ENCODE measurements at places on chromosomes 16 and 17.

DNA sequence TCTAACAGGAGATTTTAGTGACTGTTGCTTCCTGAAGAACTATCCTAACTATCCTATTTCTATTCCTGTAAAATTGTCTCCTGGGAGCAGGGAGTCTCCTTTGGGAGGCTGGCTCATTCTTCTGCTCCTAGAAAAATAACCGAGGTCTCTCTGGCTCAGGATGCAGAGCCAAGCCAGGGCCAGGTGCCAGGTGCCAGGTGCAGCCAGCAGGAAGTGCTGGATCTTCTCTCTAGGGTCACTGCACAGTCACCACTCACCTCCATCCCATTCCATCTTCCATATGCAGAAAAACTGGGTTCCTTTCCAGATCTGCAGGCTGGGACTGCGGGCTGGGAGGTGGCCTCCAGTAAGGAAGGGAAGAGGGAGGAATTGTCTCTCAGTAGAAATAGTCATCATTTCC is 3.8 kb upstream of the TMC7 start:
- DNase-seq: no peak

- no peak for DNase-seq
Measured at GRCh38 chr16:73878611-73879010, 418.0 kb upstream of the PSMD7 start.

DNA sequence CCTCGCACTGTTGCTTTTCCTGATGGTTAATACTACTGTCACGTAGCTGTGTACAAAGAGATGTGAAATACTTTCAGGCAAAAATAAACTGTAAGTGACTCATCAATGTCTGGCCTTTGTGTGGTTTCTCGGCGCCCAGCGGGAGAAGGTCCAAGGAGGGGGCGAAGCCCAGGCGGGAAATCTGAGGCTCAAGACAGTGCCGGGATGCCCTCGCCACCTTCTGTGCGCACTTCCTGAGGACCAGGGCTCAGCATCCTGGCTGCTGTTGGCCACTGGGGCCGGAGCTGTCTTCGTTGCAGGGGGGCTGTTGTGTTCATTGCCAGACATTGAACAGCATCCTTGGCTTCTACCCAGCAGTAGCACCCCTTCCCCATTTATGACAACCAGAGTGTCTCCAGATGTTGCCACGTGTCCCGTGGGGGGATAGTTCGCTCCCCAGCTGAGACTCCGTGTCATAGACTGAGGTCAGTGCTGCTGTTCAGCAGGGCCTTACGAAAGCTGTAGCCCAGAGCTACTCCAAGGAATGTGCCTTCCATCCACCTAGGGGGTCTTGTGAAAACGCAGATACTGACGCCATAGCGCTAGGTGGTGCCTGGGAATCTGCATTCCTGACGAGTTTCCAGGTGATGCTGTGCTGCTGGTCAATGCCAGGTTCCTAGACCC is 67.3 kb upstream of the PLCG2 start:
- no peak for DNase-seq

DNA sequence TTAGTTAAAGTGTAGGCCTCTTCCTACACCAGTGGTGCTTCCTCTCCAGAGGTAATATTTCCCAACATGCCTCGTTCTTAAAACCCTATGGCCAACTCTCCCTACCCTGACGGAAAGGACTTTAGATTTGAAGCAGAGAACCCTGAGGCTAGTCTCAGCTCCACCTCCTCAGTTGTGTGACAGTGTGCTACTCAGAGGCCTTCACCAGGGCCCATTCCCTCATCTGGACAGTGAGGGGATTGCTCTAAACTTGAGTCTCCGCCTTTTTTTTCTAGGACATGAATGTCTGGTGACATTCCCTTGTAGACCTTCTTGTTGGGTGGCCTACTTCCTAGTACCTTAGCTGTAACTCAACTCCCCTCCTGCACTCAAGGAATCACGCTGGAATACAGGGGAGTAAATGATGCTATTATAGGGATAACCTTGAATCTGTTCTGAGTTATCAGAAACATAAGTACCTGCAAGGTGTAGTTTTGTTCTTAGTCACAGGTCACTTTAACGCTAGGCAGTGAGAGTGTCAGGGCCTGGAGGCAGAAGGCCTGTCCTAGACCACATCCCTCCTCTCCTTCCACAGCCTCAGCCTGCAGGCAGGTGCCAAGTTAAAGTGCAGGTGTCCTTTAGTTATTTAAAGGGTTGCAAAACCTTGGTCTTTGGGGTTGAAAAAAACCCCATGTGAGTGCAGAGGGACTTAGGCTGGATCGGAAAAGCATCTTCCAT is 26.9 kb downstream of the LDHD start:
- DNase-seq: no peak

DNA sequence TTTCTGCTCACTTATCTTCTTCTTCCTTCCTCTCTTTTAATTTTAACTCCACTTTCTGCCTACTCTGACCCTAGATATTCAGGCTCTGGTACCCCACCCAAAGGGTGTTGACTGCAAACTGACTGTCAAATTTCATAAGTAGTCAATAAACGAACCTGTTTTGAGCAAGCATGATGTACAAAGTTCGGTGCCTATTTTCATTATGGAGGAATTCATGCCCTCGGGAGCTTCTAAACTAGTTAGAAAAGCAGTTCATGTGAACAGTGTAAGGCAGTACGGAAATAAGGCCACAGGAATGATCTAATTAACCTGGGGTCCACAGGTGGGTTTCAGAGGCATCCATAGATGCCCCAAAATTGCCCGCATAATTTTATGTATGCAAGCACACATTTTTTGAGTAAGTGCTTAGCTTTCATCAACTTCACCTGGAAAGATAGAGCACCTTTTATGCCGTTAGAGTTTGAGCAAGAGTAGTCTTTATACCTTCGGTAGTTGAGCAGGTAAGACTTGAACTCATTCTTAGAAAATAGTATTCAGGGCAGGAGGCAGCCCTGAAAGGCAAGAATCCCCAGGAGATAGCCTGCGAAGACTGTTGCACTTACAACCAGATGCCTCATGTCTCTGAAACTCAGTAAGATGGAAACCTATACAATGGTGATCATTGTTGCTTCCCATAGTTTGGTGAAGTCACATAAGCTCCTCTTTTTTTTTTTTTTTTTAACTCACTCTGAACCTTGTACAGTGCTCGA is 36.6 kb upstream of the TBX2 start:
- DNase-seq: no peak

DNA sequence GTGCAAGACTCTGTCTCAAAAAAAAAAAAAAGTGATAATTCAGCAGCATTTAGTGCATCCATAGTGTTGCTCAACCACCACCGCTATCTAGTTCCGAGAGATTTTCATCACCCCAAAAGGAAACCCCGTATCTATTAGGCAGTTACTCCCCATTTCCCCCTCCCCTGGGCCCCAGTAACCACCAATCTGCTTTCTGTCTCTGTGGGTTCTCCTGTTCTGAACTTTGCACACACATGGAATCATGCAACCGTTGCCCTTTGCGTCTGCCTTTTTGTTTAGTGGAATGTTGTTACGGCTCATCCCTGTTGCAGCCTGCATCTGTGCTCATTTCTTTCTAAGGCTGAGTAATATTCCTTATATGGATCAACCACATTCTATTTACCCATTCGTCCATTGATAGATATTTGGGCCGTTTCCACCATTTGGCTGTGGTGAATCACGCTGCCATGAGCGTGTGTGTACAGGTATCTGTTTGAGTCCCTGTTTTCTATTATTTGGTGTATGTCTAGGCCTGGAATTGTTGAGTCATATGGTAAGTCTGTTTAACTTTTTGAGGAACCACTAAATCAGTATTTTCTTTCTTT is 8.7 kb upstream of the SYNGR2 start:
- DNase-seq: peak; percentile 54

GRCh38 chr17:55410722-55411462 is 10.7 kb downstream of the MMD start:
- no peak for DNase-seq

DNA sequence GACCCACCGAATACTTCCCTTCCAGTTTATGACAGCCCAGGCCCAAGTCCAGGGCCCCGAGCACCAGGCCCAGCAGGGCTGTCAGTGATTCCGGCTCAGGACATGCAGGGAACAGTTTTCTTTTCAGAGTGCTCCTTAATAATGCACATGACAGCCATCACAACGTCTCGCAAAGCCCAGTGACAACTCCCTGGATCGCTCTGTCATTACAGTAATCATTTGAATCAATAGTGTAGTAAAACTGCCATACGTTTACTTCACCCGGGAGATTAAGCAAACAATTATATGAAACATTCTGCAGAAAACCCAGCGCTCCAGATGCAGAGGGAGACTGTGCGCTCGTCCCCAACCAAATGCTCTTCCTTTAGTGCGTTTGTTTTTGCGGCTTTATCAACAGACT is 162.6 kb upstream of the CDH13 start:
- no peak for DNase-seq

- DNase-seq: no peak
Measured at GRCh38 chr17:48550502-48551213, 5.7 kb upstream of the HOXB2 start.

GRCh38 chr16:46839986-46840443 is 9.0 kb upstream of the C16orf87 start:
- DNase-seq: no peak

DNA sequence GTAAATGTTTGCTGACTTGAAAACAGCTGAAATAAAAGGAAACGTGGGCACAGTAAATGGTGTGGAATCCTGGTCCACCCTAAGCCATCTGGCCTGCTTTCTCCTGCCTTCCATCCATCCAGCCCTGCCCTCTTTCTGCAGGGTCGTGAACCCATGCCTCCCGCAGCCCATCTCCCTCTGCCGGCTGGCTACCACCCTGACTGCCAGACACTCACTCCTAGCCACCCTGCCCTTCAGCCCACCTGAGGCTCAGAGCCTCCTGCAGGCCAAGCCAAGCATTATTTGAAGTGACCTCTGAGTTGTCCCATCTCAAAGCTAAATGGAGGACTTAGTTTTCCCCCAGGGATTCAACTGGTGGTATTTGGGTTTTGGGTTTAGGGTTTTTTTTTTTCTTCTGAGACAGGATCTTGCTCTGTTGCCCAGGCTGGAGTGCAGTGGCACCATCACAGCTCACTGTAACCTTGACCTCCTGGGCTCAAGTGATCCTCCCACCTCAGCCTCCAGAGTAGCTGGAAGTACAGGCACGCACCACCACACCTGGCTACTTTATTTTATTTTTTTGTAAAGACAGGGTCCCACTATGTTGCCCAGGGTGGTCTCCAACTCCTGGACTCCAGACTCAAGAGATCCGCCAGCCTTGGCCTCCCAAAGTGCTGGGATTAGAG is 8.4 kb downstream of the ZDHHC1 start:
- DNase-seq: no peak

- no peak for DNase-seq
Measured at GRCh38 chr17:67124450-67125148, 80.2 kb downstream of the CACNG1 start.

- no peak for DNase-seq
Measured at GRCh38 chr16:17585449-17586074, 114.8 kb upstream of the XYLT1 start.

- DNase-seq: no peak
Measured at GRCh38 chr17:10021272-10021984, 116.4 kb upstream of the RCVRN start.

GRCh38 chr16:24834459-24835335 is 11.1 kb upstream of the SLC5A11 start:
- DNase-seq: peak; percentile 38

GRCh38 chr16:78102865-78103264 is 3.4 kb downstream of the WWOX start:
- DNase-seq: no peak

- DNase-seq: no peak
Measured at GRCh38 chr16:3856367-3857141, 24.0 kb downstream of the CREBBP start.

Data from activated CD4-positive, alpha-beta memory T cell treated with anti-CD3 and anti-CD28 coated beads for 36 hours (primary cell).